ENCODE measurements at places on chromosomes 3 and 15. TPM values are rescaled to one million over a fixed set of nuclear protein-coding genes. Genes with fewer than 3 reads are reported as not detected.
A peak's percentile ranks its signal among the peaks of the same experiment; 100 is the strongest.

KY gene
- total RNA-seq = not detected

DNA sequence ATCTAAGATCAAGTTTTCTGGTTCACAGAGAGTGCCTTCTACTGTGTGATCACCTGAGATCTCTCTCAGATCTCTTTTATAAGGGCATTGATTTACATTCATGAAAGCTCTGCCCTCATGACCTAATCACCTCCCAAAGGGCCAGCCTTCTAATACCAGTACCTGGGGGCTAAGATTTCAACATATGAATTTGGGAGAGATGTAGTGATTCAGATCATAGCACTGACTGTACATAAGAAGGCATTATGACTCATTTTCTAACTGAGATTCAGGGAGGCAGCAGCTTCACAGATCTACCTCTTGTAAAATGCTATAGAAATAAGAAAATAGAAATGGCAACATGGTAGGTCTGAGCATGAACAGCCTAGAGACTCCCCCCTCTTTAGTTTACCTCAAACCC, 39.6 kb downstream of the VGLL3 start:
- H3K36me3 ChIP-seq = no peaks in the 10 kb centered on the region
- no peak overlapping the region for H3K27ac ChIP-seq
- no peak overlapping the region for H3K4me3 ChIP-seq
- H3K4me1 ChIP-seq = no peaks in the 10 kb centered on the region
- DNase-seq = no peak
- H3K27me3 ChIP-seq = no peaks in the 10 kb centered on the region

DNA sequence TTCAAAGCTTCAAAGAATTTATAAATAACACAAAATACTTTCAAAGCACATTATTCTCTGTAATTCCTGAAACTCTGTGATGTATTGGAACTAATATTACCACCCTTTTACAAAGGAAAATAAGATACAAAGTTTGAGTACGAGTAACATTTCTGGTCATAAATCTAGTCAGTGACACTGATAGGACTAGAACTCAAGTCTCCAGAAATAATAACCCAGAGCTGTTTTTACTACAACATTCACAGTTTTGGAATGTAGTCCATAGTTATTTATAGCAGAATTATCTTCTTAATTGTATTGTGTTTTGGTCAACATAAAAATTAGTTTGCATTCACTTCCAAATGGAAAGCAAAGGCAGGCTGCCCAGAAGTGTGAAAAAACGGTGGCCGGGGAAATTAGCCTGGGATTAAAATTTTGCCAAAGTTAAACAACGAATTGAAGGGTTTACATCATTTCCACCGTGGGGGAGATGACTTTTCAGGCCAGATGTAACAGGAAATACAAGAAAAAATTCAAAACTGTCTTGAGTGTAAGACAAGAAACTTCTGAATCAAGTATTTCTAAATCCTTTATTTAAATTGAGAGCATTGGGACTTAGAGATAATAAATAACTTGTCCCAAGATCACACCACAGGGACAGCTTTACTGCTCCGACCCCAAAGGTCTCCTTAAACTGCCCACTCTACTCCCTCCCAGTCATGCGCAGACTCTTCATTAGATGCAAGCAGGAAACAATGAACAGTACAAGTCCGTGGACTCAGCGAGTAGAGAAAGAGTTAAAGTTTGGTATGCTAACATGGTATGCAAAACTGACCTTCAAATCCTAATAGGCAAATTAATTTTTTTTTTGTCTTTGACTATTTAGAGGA, 74.3 kb upstream of the VGLL4 start:
- peaks cover 5% of the 10 kb centered on the region for H3K4me1 ChIP-seq
- no peak for DNase-seq
- no peak overlapping the region for H3K27ac ChIP-seq
- no peaks in the 10 kb centered on the region for H3K36me3 ChIP-seq
- peak overlapping the region; percentile 46 for H3K4me3 ChIP-seq
- H3K27me3 ChIP-seq = no peaks in the 10 kb centered on the region

- no peaks in the 10 kb centered on the region for H3K36me3 ChIP-seq
- no peaks in the 10 kb centered on the region for H3K27me3 ChIP-seq
- no peak overlapping the region for H3K27ac ChIP-seq
- DNase-seq = no peak
- H3K4me1 ChIP-seq = no peaks in the 10 kb centered on the region
Measured at GRCh38 chr3:3714572-3714971, 84.7 kb upstream of the LRRN1 start.

DNA sequence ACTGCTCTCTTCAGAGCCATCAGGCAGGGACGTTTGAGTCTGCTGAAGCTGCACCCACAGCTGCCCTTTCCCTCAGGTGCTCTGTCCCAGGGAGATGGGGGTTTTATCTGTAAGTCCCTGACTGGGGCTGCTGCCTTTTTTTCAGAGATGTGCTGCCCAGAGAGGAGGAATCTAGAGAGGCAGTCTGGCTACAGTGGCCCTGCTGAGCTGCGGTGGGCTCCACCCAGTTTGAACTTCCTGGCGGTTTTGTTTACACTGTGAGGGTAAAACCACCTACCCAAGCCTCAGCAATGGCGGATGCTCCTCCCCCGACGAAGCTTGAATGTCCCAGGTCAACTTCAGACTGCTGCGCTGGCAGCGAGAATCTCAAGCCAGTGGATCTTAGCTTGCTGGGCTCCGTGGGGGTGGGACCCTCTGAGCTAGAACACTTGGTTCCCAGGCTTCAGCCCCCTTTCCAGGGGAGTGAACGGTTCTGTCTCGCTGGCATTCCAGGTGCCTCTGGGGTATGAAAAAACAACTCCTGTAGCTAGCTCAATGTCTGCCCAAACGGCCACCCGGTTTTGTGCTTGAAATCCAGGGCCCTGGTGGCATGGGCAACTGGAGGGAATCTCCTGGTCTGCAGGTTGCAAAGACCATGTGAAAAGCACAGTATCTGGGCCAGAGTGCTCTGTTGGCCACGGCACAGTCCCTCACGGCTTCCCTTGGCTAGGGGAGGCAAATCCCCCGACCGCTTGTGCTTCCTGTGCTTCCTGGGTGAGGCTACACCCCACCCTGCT, 21.1 kb upstream of the ST6GAL1 start:
- H3K27me3 ChIP-seq = no peaks in the 10 kb centered on the region
- H3K4me3 ChIP-seq = peak overlapping the region; percentile 40
- H3K27ac ChIP-seq = peak overlapping the region; percentile 73
- peak; percentile 58 for DNase-seq
- H3K36me3 ChIP-seq = no peaks in the 10 kb centered on the region

DNA sequence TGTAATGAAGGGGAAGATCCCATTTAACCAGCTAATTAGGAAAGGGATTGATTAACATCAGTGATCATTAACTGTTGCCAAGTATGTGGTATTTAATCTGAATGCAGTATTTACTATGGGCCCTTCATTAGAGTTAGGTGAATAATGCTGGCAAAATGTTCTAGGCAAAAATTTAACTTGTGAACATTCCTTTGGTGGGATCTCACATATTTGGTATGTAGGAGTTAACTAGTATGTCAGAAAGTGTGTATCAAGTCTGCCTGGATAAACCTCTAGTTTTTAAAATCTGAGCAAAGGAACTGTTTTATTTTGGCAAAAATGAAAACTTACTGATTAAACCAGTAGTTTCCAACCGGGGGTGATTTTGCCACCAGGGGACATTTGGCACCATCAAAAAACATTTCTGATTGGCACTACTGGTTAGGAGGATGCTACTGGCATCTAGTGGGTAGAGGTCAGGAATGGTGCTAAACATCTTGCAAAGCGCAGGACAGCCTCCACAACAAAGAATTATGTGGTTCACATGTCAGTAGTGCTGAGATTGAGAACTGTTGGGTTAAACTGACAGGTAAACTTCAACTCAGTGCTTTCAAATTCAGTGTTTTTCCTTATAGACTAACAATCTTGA, 22.5 kb downstream of the LRTM1 start:
- H3K27me3 ChIP-seq = no peaks in the 10 kb centered on the region
- H3K36me3 ChIP-seq = no peaks in the 10 kb centered on the region
- DNase-seq = no peak
- no peak overlapping the region for H3K27ac ChIP-seq
- H3K4me1 ChIP-seq = no peaks in the 10 kb centered on the region
- no peak overlapping the region for H3K4me3 ChIP-seq

DNA sequence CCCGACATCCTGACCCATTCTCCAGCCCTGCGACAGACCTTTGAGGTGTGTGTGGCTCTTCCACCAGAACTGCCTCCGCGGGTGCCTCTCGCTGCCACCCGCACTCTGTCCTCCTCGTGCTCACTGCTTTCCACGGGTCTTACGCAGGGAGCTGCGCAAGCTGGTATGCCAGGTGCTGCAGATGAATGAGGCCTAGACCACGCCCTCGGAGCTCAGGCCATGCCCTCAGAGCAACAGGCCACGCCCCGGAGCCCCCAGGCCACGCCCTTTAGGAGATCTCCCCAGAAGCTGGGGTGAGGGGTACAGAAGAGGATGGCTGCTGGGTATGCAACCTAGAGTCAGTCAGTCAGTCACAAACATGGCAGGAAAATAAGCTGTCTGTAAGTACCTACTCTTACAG, 300.3 kb downstream of the GABRG3 start:
- no peak overlapping the region for H3K4me3 ChIP-seq
- no peaks in the 10 kb centered on the region for H3K27me3 ChIP-seq
- no peaks in the 10 kb centered on the region for H3K36me3 ChIP-seq
- no peaks in the 10 kb centered on the region for H3K4me1 ChIP-seq

Measured in CD8-positive, alpha-beta memory T cell (primary cell).